ENCODE measurements at places on chromosomes 5 and 9.

GRCh38 chr9:114469091-114469853, 36.0 kb downstream of the WHRN start:
- DNase-seq, result no peak

DNA sequence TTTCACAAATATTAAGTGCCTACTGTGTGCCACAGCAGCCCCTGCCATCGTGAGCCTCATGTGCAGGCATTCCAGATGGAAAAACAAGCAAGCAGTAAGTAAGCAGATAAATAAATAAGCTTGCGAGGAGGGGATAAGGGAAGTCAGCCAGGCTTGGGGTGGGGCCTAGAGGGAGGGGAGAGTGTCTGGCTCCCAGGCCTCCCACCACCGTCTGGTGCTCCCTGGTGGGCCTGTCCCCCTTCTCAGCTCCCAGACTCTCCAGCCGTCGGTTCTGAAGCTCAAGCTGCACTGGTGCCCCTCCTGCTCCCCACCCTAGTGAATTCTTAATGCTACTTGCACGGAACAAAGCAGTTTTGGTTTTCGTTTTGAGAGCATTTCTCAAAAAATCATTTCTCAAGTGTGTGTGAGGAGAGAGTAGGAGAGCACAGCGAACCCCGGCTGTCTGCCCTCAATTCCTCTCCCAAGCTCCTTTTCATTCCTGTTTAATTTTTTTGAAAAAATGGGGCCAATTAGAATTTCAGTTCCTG, 6.6 kb upstream of the IER5L start:
- no peak for DNase-seq

DNA sequence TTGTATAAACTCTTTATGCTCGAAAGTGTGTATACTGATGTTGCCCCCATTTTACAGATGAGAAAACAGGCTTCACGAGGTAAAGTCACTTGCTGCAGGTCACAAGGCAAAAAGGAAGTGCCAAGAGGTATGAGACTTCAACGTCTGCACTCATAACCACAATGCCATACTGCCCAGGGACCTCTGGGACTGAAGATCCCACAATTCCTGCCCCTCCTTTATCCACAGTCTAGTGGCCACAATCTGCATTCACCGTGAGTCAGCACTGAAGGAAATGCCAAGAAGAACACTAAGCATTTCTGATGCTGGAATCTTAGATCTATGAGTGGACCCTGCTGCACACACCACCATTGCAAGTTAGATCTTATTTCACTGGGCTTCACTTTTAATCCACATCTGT, 37.3 kb downstream of the MED27 start:
- DNase-seq, result no peak

- DNase-seq, result no peak
These were observed 31.4 kb downstream of the PPARGC1B start for GRCh38 chr5:149761461-149761860.

DNA sequence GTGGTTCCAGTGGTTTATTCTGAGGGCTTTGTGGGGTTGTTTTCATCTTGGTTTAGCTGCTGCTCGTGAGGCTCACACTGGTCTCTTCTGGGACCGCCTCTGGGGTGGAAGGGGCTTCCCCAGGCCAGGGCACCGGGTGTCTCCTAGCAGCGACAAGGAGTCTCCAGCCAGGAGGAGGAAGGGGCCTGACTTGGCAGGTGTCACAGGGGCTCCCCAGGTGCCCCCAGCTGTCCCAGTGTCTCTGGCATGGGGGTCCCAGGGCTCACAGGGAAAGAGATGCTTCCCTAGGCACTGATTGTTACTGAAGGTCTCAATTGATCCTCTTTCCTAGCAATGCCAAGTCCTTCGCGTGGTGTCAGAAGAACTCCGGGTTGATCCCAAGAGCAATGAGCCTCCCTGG, 241.1 kb upstream of the IRX4 start:
- no peak for DNase-seq

DNA sequence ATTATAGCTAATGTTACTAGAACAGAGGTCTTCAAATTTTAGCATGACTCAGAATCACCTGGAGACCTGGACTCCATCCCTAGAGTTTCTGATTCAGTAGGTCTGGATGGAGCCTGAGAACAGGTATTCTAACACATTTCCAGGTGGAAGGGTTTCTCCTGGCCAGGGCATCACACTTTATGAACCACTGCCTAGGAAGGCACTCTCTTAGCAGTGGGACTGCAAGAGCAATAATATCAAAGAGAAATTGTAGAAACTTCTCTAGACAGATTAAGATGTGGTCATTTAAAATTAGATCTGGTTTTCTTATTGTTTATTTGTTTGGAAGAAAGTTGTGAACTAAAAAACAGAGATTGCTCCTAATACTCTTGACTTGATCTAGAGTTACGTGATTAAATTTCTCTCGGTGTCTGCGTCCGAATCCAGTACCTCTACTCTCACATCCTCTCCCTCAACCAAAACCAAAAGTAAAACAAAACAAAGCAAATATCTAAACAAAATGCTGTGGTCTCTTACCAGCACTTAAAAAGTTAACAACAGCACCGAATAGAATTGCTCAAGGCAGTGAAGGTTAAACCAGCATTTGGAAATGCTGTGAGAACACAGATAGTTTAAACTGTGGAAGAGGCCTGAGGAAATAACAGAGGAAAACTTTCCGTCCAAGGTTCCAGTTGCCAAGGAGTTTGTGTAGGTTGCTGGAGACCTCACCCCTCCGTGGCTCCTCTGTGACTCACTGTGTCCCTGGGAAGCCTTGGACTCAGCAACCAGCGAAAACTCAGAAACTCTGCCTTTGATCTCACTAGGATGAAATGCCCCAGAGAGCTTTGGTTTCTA, 193.4 kb downstream of the ARRDC3 start:
- DNase-seq, result no peak

DNA sequence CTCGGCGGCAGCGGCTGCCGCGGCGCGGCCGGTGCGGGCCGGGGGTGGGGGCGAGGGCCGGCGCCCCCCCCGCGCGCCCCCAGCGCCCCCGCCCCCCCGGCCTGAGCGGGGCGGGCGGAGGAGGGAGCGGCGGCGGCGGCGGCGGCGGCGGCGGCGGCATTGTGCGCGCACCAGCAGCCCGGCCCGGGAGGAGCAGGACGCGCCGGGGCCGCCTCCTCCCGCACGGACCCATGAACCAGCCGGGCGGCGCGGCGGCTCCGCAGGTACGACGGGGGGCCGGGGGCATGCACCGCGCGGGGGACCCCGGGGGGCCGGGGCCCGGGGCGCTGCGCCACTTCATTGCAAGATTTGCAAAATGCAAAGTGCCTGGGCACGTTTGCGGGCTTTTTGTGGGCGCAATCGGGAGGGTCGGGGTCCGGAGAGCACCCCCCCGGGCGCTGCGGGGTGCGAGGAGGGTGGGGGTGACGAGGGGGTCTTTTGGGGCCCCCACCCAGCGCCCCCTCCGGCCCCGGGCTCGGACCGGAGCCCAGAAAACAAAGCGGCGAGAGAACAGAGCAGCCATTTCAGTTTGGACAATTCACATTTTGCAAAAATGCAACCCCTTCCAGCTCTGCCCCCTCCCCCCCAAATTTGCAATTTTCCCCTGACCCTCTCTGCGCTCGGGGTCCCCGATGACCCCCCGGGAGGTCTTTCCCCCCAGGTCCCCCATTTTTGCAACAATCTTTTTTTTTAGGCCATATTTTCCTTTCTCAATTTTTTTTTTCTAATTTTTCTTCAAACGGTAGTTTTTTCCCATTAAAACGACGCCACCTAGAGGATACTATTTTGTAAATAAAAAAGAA, at the start of gene ZNF618:
ZNF618 (plus strand) TSS at position 159 of the 842 bp plus-strand sequence; CDS start at position 231, 72 bp downstream.
- DNase-seq, result peak; percentile 65

DNA sequence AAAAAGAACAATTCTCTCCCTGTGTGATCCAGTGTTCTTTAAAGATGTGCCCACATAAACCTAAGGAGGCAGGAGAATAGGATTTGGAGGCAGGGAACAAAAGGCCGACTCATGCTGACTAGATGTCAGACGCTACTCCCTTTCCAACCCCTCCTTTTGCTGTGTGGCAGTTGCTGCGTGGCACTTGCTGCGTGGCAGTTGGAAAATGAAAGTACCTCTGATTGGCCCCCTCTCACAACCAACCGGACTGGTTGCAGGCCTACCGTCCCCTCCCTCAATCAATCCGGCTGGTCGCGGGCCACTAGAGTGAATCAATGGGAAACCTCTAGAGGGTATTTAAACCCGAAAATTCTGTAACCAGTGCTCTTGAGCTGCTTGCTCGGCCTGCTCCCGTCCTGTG, 551.0 kb downstream of the KIF4B start:
- no peak for DNase-seq

GRCh38 chr5:149518620-149519019, 32.6 kb downstream of the CSNK1A1 start:
- DNase-seq, result no peak

DNA sequence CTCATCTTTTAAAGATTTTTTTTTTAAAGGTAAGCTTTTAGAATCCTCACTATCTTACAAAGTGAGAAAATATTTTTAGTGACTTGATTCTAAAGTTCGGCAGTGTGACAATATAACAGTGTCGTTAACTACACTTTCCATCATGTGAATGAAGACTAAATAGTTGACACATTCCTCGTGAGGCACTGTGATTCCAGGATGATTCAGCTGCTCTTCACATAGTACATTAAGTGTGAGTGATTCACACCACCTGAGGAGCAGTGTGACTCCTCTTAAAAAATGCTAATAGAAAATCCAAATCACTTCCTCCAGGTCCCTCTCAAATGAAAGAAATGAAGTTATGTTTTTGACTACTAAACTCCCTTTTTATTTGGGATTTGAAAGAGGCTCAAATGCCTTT, 589.5 kb downstream of the GABRG2 start:
- no peak for DNase-seq

Data from cerebellum (tissue), 4 donors.